ENCODE measurements at places on chromosomes 13 and 19. TPM values are rescaled to one million over a fixed set of nuclear protein-coding genes. Genes with fewer than 3 reads are reported as not detected.

GRCh38 chr19:48568345-48568886 lies 16.4 kb downstream of the SULT2B1 start:
- peak; percentile 93 for DNase-seq

DNA sequence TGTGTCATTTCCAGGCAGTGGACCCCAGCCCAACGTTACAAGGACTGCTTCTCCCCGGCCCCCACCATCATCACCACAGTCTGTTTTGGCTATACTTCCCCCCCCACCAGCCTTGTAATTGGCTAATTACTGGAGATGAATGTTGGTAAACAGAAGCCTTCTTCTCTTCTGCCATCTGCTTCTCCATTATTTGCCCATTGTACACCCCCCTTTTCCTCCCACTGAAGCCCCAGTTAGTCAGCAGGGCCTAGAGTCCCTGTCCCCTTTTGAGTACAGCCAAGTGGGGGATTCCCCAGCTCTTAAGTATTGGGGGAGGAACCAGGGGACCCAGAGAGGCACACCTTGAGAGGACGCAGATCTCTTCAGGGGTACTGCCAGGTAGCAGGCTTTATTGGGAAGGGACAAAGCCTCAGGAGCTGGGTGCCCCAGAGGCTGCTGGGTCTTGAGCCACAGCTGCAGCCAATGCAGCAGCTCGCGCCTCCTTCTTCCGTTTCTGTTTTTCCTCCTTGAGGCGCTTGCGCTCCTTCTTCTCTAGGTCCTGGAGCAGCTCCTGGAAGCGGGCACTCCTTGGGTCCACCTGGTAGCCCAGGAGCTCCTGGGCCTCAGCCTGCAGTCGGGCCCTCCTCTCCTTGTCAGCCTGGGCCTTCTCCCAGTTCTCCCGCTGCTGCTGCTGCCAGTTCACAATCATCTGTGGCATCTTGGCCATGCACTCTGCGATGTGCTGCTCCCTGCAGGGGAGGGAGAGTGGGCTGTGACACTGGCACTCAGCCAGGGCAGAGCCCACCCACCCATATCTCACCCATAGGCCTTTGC lies 3.0 kb downstream of the GADD45GIP1 start:
- no peak for DNase-seq

DNA sequence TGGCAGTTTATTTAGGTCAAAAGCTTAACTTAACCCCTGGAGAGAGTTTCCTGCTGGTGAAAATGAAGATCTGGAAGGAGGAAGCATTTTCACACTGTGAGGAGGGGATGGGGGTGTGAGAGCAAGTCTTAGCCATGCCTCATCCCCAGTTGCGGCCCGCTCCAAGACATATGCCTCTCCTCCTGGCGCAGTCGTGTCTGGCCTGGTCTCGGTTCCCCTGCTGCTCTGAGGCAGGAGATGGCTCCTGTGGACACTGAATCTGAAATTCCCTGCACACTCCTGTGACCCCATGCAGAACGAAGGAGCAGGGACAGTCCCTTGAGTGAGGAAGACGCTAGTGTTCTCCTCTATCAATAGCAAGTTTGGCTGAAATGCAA lies 360 bp upstream of the ZNF69 start:
- DNase-seq, result no peak

DNA sequence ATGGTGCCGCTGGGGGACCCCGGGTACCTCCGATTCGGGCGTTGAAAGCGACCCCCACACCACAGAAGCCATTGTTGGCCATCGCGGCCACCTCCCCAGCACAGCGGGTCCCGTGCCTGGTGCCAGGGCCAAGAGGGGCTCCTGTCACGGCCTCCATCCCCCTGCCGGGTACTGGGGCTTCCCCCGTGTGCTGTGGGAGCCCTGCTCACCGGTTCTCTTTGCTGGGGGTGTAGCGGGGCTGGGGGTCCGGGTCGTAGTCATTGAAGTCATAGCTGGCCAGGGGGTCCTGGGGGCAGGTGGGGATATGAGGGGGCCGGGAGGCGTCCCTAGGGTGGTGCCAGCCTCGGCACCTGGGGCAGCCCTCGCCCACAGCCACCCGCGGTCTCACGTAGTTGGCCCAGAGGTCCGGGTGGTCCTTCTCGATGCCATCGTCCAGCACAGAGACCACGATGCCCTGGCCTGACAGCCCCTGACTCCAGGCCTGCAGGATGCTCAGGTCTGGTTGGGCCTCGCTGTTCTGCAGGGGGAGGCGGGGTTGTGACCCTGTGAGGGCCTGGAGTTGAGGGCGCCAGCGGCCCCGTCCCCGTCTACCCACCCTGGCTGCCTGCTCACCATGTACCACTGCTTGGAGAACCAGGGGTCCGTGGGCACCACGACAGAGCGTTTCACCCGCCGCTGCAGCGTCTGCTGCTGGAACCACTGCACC lies 2.4 kb downstream of the PCSK4 start:
- no peak for DNase-seq

- DNase-seq, result peak; percentile 90
Observed at GRCh38 chr19:55418185-55418584, 10.6 kb upstream of the UBE2S start.

GRCh38 chr19:34208291-34208884 lies 36.1 kb downstream of the LSM14A start:
- no peak for DNase-seq

- DNase-seq, result no peak
Observed at GRCh38 chr13:65836066-65836465, 1394.1 kb downstream of the PCDH9 start.

DNA sequence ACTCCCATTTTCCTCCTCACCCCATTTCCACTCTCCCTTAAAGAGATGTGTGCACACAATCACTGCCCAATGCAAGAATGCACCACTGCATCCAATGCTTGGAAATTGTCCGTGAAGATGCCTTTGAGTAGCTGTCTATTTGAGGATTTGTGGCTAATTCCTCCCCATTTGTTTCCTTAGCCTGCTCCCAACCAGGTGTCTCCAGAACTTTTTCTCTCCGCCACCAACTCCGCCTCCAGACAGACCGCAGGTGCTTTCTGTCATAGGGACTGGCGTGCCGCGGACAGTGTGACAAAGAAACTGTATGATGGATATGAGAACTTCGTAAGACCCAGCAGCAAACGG lies 461 bp upstream of the TM9SF2 start:
- no peak for DNase-seq

- DNase-seq, result peak; percentile 65
Observed at GRCh38 chr19:42693760-42694350, 46.4 kb downstream of the PSG3 start.

DNA sequence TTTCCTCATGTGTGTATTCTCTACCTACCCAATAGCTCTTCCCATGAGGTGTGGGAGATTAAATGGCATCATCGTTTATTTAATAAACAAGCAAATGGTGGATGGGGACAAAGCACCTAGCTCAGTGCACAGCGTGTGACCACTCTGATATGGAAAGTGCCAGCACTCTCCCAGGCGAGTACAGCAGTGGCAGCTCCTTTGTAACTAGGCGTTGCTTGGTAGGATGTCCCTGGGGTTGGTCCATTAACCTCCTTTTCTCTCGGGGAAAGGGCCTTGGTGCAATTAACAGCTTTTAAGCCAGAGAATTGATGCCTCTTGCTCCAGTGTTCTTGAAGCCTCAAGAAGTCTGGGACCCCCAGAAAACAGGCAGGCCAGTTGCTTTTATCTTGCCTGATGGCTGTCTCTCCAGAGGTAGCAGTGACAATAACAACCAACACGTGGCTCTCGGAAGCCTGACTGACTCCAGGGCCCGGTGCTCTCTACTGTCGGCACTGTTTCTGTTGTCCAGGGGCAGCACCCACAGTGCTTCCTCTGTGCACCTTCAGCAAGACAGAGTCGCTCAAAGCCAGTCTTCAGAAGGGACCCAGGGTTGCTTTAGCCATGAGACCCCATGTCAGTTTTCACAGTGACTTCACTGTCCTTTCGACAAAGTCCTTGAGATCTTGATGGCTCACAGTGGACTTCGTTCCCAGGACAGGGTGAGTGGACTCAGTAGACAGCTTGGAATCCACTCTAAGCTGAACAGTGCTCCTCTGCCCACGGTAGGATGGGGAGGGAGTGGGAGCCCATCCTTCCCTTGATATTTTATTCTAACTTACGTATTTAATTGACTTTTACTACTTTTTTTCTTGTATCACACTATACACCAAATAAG lies 33.9 kb upstream of the NPAS1 start:
- DNase-seq, result no peak

The TJP3 gene
- total RNA-seq, result 0.93 TPM

The EFNB2 gene
- 8.1 TPM for total RNA-seq

The NLRP9 gene
- total RNA-seq, result not detected

The OPA3 gene
- 4.0 TPM for total RNA-seq

Data from A172 (cell line).